ENCODE measurements at places on chromosomes 2 and 18.

DNA sequence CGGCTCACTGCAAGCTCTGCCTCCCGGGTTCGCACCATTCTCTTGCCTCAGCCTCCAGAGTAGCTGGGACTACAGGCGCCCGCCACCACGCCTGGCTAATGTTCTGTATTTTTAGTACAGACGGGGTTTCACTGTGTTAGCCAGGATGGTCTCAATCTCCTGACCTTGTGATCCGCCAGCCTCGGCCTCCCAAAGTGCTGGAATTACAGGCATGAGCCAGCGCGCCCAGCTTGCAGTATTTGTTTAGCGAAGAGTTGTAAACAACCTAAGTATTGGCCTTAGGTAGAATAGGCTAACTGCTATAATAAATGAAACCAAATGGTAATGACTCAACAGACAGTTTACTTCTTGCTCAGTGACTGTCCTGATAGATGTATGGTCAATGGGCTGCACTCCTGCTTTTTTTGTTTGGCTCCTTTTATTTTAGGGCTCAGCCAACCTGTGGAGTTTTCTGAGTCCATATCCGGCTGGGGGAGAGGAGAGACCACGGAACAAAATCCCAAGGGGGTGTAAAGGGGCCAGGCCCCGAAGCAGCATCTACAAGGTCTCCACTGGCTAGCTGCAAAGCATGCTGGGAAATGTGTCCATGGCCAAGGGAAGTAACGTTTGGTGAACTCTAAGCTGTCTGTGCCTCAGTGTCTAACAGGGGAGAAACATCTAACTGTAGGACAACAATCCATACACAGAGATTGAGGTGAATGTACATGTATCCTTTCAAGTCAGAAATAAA is 841.0 kb upstream of the ID2 start:
- peak; percentile 3 for DNase-seq

- DNase-seq: no peak
Observed at GRCh38 chr2:190435031-190435670, 27.0 kb downstream of the MFSD6 start.

GRCh38 chr2:25851740-25852503 is 26.4 kb downstream of the ASXL2 start:
- DNase-seq: no peak

- no peak for DNase-seq
Observed at GRCh38 chr2:207235621-207236020, 69.9 kb upstream of the KLF7 start.

DNA sequence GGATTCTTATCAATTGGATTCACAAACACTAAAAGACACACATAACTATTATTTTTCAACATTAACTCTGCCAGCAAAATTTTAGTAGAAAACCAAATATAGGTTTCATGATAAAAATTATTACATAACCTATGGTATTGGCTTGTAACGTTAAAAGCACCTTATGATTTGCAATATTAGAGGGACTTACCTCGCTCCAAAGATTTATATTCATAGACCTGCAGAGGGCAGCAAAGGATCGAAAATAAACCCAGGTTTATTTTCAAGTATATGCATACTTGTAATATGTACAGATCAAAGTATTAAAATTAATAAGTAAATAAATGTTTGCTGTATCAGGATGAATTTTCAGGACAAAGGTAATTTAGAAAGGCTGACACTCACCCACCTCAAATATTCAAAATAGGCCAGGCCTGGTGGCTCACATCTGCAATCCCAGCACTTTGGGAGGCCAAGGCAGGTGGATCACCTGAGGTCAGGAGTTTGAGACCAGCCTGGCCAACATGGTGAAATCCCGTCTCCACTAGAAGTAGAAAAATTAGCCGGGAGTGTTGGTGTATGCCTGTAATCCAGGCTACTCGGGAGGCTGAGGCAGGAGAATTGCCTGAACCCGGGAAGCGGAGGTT is 45.3 kb downstream of the LRPPRC start:
- no peak for DNase-seq

DNA sequence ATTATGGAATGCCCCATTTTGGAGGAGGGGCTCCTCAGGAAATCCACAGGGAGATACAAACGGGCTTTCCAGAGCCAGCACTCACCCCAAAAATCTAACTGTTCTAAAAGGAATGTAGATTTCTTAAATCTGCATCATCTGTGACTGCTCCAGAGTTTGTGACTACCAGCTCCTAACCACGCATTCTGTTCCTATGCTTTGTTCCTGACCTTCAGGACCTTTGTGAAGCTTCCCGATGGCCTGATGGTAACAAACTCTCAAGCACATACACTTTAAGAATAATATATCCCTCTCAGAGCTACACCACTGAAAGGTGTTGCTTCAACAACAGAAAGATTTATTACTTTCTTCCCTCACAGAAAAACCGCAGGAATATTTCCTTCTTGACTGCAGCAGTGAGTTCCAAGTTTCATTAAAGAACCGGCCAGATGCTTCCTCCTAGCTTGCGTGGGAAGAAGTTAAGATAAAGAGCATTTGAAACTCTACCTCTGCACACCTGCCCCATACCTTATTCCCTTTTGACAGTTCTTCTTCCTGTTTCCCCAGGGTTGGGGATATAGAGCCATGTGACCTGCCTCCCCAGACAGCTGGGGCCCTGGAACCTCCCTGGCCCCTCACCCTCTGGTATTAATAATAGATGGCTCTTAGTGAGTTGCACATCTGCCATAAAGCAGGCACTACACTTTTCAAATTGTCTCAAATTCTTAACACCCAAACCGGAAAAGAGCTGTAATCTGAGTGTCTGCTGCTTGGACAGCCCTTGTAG is 40.2 kb upstream of the EML4 start:
- DNase-seq: no peak

GRCh38 chr2:239222312-239222660 is 178.5 kb downstream of the HDAC4 start:
- DNase-seq: no peak

- no peak for DNase-seq
Observed at GRCh38 chr2:236641051-236641726, 71.6 kb downstream of the ACKR3 start.

GRCh38 chr2:225002656-225003045 is 39.6 kb downstream of the DOCK10 start:
- no peak for DNase-seq

DNA sequence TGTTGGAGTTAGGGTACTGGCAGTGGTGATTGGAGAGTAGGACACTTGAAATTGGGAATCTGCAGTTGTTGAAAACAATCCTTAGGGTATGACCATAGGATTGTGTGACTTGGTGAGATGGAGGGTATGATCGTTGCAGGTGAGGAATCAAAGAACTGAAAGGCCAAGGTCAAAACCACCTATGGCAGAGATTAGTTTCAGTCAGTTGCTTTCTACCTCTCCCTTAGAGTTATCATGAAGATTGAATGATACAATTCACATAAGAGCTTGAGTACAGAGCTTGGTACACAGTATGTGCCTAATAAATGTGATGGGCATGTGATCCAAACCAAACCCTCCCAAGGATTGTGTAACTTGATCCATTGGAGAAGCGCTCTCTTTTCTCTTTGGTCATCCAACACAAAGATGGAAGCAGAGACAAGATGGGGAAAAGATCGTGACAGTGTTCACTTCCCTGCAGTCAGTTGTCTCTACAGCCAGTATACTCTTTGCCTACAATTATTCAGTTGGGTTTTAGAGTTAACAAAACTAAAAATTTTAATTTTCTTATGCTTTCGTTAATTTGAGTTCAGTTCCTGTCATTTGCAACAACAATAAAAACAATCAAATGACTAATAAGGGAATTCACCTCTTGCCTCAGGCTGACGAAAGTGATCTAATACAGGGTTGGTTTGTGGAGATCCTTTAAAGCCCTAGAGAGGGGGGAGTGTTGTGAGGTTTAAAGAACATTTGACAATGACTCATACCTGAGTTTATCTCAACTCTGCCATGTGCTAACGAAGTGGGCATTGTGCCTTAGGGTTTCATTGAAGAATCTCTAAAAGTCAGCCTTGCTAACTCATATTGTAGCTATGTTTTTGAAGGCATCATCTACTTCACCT is 14.8 kb upstream of the SMAD2 start:
- peak; percentile 17 for DNase-seq

GRCh38 chr2:8022908-8023640 is 658.8 kb upstream of the ID2 start:
- DNase-seq: no peak

GRCh38 chr18:47409519-47409918 is 158.1 kb upstream of the SKOR2 start:
- DNase-seq: no peak

GRCh38 chr2:201517094-201517493 is 65.6 kb downstream of the STRADB start:
- no peak for DNase-seq

- DNase-seq: no peak
Observed at GRCh38 chr2:43142921-43143438, 83.4 kb downstream of the ZFP36L2 start.

DNA sequence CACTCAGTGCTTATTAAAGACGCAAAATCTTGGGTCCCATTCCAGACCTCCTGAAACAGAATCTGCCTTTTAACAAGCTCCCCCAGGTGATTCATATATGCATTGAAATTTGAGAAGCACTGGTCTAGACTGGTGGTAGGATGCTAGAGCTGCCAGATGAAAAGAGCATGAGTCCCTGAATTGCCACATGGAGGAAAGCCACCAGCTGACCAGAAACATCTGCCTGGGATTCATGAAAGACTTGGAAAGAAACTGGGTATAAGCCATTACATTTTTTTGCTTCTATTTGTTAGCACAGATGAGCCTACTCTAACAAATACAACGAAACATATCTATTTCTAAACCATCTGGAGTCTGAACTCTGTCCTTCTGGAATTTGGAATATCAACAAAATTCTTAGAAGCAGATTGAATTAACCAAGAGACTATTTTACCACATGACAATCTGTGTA is 228.9 kb downstream of the RBM43 start:
- no peak for DNase-seq

DNA sequence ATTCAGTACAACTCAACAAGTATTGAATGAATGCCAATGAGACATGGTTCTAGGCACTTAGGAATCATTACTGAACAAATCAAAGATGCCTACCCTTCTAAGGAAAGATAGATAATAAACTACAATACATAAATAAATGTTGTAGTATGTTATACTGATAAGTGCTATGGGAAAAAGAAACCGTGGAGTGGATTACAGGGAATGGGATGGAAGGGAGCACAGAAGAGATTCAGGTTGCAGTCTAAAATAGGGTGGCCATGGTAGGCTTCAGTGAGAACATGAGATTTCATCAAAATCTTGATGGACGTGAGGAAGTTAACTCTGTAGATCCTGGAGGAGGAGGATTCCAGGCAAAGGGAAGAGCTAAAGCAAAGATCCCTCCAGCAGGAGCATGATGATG is 17.9 kb upstream of the CREB1 start:
- no peak for DNase-seq
